Effector CD8-positive, alpha-beta T cell (primary cell): ENCODE measurements at places on chromosomes 5 and 9.

GRCh38 chr9:78316166-78316892 lies 19.4 kb downstream of the PSAT1 start:
- DNase-seq = no peak

- DNase-seq = no peak
Observed at GRCh38 chr5:158898185-158899177, 201.2 kb downstream of the EBF1 start.

DNA sequence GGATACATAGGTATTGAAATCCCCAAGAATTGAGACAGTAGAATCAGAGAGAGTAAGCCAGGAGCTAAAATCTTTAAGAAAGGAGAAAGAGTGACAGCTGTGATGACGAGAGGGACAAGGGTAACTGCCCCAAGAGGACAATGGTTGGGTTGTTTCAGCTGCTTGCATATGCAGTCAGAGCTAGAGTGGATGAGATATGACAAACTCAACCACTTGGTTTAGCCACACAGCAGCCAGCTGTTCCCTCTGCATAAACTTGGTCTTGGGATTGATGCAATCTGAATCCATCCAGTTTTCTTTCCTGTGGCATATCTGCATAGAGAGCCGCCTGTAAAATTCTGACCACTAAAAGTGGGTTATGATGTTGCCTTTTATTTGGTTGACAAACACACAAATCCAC lies 100.7 kb downstream of the ZNF622 start:
- no peak for DNase-seq

GRCh38 chr5:1792842-1793266 lies 6.8 kb downstream of the MRPL36 start:
- peak; percentile 27 for DNase-seq

GRCh38 chr5:180830253-180831138 lies 27.9 kb upstream of the MGAT1 start:
- peak; percentile 53 for DNase-seq

DNA sequence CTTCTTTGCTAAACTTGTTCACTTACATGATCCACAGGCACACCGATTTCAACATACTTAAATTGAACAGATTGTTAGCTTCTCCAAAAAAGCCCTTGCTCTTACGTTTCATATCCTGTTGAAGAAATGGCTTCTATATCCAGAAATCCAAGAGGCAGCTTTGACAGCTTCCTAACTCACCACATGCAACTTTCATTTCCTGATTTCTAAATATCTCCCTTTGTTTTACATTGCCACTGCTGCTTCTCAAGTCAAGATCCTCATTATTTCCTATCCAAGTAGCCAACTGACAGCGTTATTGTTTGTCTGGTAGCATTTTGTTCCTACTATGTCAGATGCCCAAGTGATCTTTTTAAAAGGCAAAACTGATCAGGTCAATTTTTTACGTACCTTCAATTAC lies 913.2 kb upstream of the TYRP1 start:
- no peak for DNase-seq

GRCh38 chr5:6593148-6594016 lies 39.5 kb downstream of the NSUN2 start:
- DNase-seq = no peak

GRCh38 chr9:26983340-26983739 lies 22.1 kb downstream of the LRRC19 start:
- no peak for DNase-seq

DNA sequence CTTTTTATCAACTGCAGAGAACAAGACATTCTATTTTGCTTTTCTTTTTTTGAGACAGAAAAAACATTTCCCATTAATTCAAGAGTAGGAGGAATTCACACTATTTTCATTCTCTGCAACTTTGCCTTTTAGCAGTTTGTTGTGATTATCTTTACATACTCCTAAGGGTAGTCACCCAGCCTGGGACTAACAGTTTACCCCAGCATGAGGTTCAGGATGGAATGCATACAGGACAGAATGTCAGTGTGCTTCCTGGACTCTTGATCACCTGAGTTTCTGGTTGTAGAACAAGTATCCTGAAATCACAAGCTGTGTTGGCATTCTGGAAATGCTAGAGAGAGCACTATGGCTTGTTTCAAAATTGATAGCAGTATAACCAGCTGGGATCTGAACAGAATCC lies 368.1 kb downstream of the KIF4B start:
- no peak for DNase-seq

GRCh38 chr5:10689391-10690081 lies 71.5 kb downstream of the DAP start:
- no peak for DNase-seq

DNA sequence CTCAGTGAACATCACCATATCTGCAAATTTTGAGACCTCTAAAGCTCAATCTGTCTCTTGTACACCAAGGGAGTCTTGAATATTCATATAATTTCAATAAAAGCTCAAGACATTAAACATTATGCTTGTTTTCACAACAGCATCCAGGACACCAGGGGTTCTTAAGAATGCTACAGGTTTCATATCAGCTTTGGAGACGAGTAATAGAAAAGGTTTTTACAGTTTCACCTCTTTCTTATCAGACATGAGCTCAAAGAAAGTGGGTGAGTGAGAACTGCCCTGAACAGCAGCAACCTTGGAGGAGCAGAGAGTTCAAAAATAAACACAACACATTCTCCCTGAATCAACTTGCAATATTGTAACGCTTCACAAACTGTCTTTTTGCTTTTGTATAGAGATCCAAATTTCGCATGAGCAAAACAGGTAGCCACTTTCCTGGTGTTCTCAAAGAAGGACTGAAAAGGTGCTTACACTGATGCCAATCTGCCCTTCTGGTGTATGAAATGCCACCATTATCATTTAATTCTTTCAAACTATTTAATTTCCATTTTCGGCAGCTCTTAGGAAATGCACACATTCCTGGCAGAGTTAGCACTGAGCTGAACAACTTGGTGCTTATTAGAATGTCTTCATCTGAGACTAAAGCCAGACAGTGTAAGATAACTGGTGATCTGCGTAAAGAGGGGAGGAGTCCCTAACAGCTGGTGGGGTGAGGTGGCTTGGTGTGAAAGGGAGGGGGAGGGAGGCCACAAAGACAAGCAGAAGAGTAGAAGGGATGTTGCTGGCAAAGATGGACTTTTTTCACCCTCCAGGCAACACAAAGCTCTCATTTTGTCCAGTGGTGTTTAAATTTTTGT lies 535.3 kb downstream of the PDE4D start:
- DNase-seq = no peak

DNA sequence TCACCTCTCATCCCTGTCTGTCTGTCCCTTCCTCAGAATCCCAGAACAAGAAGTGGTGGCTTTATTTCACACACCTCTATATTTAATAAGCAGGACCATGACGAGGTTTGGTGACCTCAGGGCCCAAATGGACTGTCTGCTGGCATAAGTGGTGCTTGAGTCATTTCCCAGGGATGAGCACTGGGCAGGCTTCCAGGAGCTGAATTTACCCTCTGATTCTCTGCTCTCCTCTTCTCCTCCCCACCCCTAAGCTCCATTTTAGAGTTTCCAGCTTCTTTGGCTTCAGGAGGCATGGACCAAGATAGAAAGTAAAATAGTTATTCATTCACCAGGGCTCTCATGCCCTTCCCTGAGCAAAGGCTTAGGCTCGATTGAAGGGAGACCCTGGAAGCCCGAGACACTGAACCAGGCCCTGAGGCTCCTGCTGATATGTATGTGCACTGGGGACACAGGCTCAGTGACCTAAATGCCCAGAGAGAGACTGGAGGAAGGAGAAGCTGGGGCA lies 69.1 kb downstream of the PPARGC1B start:
- DNase-seq = no peak

DNA sequence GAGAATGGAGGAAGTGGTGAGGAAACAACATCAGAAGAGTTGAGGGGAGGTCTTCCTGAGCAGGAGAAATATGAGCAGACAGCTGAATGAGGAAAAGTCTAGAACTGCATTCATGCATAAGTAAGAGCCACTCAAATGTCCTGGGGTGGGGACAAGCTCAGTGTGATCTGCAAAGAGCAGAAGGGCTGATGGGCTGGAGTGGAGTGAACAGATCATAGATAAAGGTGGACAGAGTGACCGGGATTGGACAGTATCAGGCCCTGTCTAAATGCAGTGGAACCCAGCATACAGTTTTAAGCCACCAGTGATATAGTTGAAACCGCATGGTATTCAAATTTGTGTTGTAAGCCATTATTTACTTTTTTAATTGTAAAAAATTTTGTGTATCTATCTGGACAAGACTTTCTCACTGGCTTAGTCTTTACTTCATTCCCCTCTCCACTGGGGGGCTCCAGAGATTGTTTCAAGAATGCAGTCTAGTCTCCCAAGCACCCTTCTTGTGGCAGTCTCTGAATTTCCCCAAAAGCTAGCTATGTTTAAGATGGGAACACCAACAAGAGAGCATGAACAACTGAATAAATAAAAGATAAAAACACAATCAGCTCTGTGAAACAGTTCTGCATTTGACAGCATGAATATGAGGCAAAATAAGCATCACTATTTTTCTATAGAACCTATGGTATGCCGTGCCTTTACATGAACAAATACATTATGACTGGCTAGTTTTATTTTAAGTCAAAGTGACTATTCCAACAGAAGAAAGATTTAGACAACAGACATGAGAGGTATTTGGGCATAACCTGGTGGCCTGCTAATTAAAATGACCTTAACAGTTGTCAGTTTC lies 10.7 kb upstream of the STK32A start:
- no peak for DNase-seq

GRCh38 chr5:141701360-141702119 lies 19.5 kb upstream of the ARAP3 start:
- DNase-seq = no peak

- no peak for DNase-seq
Observed at GRCh38 chr5:135264451-135265440, 134.3 kb downstream of the MACROH2A1 start.
